ENCODE measurements at places on chromosomes 7 and 10.

GRCh38 chr10:75043256-75044131, 68.0 kb upstream of the SAMD8 start:
- DNase-seq, result no peak

GRCh38 chr10:78960316-78960800, 108.4 kb upstream of the ZMIZ1 start:
- peak; percentile 62 for DNase-seq

DNA sequence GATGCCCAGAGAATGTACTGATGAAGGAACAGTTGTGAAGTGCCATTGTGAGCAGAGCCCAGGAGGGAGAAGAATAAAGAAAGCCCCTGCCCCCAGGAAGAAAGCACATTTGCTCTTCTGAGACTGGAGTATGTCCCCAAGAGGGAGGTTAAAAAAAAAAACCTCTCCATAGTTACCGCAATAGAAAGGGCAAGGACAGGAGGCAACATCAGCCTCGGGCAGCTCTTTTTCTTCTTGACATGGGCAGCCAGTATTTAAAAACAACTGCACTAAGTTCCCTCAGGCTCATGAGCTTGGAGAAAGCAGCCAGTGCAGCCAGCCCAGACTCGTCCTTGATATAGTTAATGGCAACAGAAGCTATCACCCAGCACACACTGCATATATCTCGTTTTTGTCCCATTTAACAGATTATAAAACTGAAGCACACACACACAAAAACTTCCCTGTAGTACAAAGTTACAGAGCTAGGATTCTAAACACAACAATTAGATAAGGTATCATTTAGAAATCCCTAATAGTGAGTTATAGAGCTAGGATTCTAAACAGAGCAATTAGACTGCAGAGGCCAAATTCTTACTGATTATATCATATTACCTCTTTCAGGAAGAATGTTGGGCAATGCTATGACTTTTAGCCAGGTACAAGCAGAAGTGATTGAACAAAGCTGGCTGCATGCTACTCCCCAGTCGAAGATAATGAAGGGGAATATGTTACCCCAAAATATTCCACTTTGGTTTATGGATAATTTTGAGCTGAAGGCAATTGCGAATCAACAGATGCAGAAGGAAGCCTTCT, 823.5 kb downstream of the GRID1 start:
- DNase-seq, result no peak

GRCh38 chr10:28280652-28281051, 22.2 kb downstream of the MPP7 start:
- no peak for DNase-seq

GRCh38 chr10:77393411-77393810, 244.2 kb downstream of the KCNMA1 start:
- no peak for DNase-seq

- DNase-seq, result no peak
These were observed 19.7 kb upstream of the HGF start for GRCh38 chr7:81789406-81790119.

GRCh38 chr10:20835335-20835734, 61.8 kb downstream of the NEBL start:
- no peak for DNase-seq

- no peak for DNase-seq
These were observed 65.0 kb downstream of the PRKCQ start for GRCh38 chr10:6514844-6515780.

- DNase-seq, result no peak
These were observed 16.0 kb upstream of the TLL2 start for GRCh38 chr10:96529634-96530279.

DNA sequence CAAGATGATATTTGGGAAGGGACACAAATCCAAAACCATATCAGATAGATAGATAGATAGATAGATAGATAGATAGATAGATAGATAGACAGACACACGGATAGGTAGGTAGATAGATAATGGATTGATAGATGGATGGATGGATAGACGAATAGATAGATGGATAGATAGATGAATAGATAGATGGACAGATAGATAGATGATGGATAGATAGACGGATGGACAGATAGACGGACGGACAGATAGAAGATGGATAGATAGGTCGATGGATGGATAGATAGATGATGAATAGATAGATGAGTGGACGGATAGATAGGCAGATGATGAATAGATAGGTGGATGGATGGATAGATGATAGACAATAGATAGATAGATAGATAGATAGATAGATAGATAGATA, 39.8 kb downstream of the NPTX2 start:
- no peak for DNase-seq

DNA sequence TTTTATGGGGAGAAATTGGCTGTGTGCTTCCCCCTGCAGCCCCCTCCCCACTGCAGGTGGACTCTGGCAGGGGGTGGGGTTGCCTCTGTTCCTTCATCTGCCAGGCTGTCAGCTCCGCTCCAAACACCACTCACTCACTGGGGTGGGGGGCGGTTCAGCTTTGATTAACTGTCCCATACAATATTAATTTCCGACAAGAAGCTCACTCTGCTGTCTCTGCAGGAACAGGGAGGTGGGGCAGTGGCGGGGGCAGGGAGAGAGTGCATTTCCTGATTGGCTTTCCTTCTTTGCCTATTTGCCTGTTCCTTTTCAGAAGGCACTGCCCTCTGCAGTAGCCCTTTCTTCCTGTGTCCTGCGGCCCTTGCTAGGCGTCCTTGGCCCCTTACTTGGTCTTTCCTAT, 500.8 kb downstream of the PLXNA4 start:
- no peak for DNase-seq

DNA sequence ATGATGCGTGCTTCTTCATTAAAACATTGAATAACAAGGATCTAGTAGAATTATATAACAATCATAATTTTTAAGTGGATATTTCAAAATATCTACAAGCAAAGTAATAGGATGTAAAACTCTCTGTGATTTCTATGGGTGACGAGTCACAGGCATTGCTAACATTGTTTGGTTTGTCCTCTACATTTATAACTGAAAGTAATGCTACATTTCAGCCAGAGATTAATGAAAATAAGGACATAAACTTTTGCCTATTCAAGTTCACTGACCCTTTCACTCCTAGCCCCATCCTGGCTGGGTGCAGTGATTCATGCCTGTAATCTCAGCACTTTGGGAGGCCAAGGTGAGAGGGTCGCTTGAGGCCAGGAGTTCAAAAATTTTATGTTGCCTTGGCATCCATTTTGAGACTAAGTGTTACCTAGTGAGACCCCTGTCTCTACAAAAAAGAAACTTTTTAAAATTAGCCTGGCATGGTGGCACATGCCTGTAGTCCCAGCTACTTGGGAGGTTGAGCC, 38.4 kb upstream of the HSPA12A start:
- DNase-seq, result no peak

- peak; percentile 51 for DNase-seq
These were observed 8.4 kb upstream of the PGAM2 start for GRCh38 chr7:44073664-44074348.

DNA sequence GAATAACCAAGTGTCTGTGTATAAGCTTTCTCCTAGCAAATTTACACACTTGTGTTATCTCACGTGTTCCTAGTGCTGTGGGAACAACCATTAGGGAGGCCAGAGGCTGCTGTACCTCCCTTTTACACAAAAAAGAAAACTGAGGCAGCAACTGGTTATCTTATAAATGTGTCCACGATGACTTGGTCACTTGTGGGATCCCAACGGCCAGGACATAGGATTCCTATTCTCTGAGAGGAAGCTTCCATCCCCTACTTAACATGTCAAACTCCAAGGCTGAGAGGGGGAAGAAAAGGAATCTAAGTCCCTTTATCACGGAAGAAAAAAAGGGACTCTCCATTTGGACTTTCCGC, 484 bp downstream of the ZNF438 start:
- DNase-seq, result no peak

- DNase-seq, result no peak
These were observed 230.6 kb downstream of the BMPER start for GRCh38 chr7:34135924-34136323.

- no peak for DNase-seq
These were observed 751.8 kb upstream of the IGFBP3 start for GRCh38 chr7:46672861-46673260.

- no peak for DNase-seq
These were observed 49.3 kb downstream of the DENND2A start for GRCh38 chr7:140591180-140591902.

GRCh38 chr10:108789919-108790318, 1133.4 kb downstream of the XPNPEP1 start:
- no peak for DNase-seq

GRCh38 chr7:138854115-138854645, 56.2 kb upstream of the ATP6V0A4 start:
- DNase-seq, result no peak

DNA sequence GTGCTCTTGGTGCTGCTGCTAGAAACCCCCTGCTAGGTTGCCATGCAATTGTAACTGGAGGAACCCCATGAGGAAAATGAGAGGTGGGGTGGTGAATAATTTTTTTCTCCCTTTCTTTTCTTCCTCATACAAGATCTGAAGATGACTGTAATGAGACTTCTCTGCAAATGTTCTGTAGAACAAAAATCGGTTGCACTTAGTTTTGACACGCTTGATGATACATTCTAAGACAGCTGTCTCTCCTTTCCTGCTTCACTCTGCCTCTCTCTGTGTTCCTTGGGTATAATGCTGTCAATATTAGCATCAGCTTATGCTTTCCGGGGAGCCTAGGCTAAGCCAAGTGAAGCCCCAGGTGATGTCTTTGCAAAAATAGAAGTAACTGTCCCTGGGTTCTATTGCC, 721.5 kb downstream of the POM121L12 start:
- DNase-seq, result no peak

GRCh38 chr7:91249506-91250233, 14.6 kb upstream of the FZD1 start:
- DNase-seq, result no peak

- DNase-seq, result no peak
These were observed 34.3 kb upstream of the DNAJB12 start for GRCh38 chr10:72389014-72389413.

GRCh38 chr10:99938563-99938962, 71.2 kb downstream of the DNMBP start:
- DNase-seq, result no peak

- no peak for DNase-seq
These were observed 114.4 kb upstream of the TCERG1L start for GRCh38 chr10:131425752-131426533.

DNA sequence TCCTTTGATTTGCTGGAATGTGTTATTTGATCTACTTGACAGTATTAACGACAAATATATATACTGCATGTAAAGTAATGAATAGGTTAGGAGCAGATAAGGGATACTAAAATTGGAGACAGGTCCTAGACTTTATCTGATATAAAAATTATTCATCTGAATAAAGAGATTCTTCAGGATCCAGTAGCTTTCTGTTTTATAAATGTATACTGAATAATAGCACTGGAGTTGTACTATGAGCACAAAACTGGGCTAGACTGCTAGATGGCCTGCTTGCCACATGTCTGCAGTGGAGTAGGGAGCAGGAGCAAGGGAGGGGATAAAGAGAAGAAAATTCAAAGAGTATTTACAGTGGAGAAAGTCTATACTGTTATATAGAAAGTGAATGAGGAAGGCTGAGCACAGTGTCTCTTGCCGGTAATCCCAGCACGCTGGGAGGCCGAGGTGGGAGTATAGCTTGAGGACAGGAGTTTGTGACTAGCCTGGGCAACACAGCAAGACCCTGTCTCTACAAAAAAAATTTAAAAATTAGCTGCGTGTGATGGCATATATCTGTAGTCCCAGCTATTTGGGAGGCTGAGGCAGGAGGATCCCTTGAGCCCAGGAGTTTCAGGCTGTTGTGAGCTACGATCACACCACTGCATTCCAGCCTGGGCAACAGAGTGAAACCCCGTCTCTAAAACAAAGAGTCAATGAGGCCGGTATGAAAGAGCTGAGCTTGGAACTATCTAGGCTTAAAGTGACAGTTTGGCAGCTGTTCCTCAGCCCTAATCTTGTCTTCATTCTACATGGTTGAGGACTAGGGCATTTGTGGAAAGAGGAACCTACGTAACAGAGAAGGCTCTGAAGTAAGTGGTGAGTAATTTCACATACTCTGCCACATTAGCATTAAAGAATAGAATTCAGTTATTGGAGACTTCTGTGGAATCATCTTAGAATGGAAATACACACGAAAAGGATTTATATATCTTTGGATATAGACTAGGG, 41.8 kb downstream of the CD36 start:
- DNase-seq, result no peak
